Nephron progenitor cell (in vitro differentiated cells): ENCODE measurements at places on chromosomes 16 and 17.

- no peak for DNase-seq
Measured at GRCh38 chr17:8718001-8718563, 26.6 kb downstream of the CCDC42 start.

GRCh38 chr17:41478237-41478636 is 2.7 kb downstream of the KRT35 start:
- DNase-seq, result no peak

- DNase-seq, result no peak
Measured at GRCh38 chr17:42704837-42705494, 22.6 kb downstream of the CNTNAP1 start.

- DNase-seq, result peak; percentile 56
Measured at GRCh38 chr17:43723697-43724359, 34.8 kb downstream of the SOST start.

DNA sequence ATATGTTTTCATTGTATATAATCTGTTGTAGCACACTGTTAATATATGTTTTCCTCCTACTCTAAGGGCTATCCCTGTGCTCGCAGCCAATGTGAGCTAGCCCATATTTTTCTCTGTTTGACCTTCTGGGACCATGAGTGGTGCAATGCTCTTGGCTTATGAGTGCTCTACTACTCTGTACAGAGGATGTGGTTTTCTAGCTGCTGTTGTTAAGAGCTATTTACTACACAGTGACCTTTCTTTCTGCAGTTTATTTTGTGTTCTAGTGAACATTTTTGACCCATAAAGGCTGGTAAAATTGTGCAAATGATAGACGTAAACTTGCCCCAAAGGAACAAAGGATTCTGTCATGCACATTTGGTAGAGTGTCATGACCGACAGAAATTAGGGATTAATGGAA is 84.1 kb upstream of the CPHXL start:
- no peak for DNase-seq

DNA sequence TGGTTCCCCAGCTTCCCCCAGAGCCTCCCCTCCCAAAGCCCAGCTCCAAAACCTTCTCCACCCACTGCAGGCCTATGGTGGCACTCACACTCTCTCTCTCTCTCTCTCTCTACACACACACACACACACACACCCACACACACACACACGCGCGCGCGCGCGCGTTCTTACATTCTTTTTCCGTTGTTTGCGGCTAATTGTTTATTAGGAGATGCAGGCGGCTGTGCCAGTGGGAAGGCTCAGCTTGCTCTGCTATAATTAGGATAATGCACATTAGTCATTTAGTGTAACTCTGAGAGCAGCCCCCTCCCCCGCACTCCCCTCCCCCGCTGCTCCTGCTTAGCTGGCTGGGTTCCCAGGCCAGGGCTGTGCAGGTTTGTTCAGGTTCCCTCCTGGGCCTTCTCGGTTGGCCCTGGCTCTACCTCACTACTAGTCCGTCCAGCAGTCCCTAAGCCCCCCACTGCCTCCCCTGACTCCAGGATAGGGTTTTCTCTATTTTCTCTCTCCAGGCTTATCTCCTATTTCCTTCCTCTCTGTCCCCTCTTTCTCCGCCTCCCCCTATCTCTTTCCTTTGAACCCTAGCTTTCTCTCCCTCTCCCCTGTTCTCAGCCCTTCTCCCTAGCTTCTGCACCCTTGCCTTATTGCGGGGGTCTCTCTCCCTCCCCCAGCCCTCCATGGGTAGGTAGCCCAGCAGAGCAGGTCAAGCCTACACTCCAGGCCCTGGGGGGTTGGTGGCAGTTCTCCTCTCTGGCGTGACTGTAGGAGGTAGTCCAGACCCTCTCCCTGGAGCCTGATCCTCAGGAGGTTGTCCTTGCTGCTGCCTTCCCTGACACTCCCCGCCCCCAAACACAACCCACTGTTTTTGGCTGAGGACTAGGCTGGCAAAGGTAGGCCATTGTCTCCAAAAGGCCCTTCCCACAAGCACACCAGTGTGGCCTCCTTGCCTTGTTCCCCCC is 34.0 kb downstream of the TMEM132E start:
- peak; percentile 37 for DNase-seq

GRCh38 chr17:29016345-29017210 is 10.7 kb upstream of the SEZ6 start:
- no peak for DNase-seq

DNA sequence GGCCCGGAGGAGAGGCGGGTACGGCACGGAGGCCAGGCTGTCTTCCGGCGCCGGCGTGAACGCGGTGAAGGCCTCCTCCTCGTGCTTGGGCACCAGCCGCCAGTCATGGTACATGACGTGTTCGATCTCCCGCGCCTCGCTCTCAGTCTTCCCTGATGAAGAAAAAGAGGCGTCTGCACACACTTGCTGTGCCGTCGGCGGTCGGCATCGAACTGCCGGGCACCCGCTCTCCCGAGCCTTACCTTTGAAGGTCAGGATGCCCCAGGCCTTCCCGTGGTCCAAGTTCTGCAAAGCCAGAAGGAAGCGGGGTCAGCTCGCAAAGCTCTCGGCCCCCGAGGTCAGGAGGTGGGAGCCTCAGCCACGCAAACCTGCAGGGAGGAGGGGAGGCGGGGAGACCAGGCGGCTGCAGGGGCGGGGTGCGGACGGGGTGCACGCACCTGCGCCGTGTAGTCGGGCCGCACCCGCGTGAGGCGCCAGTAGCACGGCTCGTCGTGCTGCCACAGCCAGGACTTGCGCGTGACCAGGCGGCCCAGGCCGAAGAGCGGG is at the start of gene EME2:
EME2 (plus strand) TSS at position 449 of the 546 bp plus-strand sequence. CDS start 418 bp downstream, outside the sequence.
- peak; percentile 37 for DNase-seq

- DNase-seq, result no peak
Measured at GRCh38 chr17:37792787-37793186, 47.9 kb upstream of the HNF1B start.

GRCh38 chr17:60819447-60820130 is 141.9 kb downstream of the BCAS3 start:
- no peak for DNase-seq

- no peak for DNase-seq
Measured at GRCh38 chr17:66492561-66493005, 190.2 kb downstream of the PRKCA start.

GRCh38 chr16:30041841-30042240 is 10.8 kb upstream of the TLCD3B start:
- DNase-seq, result no peak

DNA sequence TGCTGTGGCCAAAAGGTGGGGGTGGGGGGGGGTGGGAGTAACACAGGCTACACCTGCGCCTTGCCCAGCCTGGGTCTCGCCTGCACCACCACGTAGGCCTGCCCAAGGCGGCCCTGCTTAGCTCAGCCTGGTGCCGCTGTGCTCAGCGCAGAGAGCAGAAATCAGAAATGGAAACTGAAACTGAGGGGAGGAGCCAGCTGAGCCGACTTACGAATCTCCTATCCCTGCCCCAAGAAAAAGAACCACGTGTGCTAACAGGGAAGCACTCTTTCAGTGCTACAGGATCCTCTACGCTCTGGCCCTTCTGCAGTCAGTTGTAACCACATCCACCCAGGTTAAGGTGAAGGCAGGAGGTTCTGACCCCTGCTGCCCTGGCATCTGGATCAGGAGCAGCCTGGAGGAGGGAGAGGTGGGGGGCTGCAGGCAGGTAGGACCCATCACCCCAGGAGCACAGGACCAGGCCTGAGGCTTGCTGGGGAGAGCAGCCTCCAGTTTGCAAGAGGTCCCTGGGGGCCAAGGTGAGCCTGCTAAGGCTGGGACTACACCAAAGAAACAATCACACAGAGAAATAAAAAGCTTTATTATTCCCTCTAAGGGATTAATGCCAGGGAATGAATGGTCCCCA is at the start of gene DHX58:
DHX58 (minus strand) TSS at position 163 of the 625 bp plus-strand sequence. CDS start 822 bp downstream, outside the sequence.
- DNase-seq, result no peak

- no peak for DNase-seq
Measured at GRCh38 chr17:62017496-62017895, 47.6 kb downstream of the MED13 start.

DNA sequence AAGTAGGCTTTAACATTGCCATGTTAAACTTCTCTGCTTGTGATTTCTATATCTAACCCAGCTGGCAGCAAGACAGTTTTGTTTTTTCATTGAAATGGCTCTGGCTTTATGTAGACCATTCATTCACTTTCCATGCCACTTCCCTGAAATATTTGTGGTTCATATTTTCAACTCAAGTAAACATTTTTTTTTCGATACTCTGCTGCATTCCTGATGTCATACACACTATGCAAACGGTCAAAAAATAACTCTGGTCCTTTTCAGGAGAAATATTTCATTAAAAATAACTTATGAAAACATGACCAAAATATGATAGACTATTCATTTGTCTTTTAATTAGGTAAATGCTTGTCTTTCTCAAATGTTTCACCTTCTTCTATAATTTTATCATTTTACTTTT is 116.3 kb downstream of the USP22 start:
- DNase-seq, result no peak

DNA sequence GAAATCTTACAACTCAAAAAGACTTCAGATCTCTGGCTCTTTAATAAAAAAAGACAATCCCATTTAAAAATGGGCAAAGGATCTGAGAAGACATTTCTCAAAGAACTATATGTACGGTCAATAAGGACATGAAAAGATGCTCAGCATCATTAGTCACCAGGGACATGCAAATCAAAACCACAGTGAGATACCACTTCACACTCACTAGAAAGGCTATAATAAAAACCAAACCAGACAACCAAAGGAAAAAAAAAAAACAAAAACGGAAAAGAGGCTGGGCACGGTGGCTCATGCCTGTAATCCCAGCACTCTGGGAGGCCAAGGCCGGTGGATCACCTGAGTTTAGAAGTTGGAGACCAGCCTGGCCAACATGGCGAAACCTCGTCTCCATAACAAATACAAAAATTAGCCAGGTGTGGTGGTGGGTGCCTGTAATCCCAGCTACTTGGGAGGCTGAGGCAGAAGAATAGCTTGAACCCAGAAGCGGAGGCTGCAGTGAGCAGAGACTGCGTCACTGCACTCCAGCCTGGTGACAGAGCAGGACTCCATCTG is 1.7 kb upstream of the NPIPB7 start:
- no peak for DNase-seq

GRCh38 chr17:70552982-70553334 is 383.6 kb downstream of the KCNJ2 start:
- DNase-seq, result no peak

GRCh38 chr17:4586043-4586442 is 1.7 kb downstream of the SMTNL2 start:
- no peak for DNase-seq

- DNase-seq, result no peak
Measured at GRCh38 chr16:24906199-24906808, 60.5 kb downstream of the SLC5A11 start.

- no peak for DNase-seq
Measured at GRCh38 chr16:3963203-3963602, 82.7 kb upstream of the CREBBP start.

DNA sequence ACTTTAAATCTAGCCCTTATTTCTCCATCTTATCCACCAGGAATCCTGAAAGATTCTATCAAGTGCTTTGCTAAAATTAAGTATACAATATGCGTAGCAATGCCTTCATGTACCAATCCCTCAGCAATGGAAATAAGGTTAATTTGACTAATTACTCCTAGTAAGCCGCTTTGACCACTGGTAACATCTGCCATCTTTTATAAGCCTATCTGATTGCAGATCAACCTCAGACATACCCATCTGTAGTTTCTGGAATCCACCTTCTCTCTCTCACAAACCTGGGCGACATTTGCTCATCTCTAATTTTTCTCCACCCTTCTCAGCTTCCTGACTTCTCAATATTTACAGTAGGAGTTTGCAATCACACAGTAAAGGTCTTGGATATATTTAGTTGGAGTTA is 138.8 kb upstream of the CRHR1 start:
- no peak for DNase-seq

DNA sequence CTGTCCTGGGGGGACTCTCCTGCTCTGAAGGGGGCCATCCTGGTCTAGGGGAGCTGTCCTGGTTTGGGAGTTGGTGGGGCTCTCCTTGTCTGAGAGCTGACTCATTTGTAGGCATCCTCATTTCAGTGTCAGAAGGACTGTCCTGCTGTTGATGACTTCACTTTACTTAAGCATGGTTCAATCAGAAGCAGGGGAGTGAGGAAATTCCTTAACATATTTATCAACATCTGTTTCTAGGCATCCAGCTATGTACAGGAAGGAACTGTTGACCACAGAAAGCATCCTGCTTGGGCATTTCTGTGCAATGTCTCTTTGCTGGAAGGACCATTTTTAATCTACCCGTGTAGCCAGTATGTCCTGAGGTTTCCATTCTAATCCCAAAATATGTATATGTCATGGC is 502.7 kb upstream of the HSBP1 start:
- no peak for DNase-seq

GRCh38 chr17:49757151-49757777 is 6.7 kb downstream of the FAM117A start:
- no peak for DNase-seq

GRCh38 chr16:27928542-27928941 is 135.0 kb downstream of the GSG1L start:
- DNase-seq, result no peak

DNA sequence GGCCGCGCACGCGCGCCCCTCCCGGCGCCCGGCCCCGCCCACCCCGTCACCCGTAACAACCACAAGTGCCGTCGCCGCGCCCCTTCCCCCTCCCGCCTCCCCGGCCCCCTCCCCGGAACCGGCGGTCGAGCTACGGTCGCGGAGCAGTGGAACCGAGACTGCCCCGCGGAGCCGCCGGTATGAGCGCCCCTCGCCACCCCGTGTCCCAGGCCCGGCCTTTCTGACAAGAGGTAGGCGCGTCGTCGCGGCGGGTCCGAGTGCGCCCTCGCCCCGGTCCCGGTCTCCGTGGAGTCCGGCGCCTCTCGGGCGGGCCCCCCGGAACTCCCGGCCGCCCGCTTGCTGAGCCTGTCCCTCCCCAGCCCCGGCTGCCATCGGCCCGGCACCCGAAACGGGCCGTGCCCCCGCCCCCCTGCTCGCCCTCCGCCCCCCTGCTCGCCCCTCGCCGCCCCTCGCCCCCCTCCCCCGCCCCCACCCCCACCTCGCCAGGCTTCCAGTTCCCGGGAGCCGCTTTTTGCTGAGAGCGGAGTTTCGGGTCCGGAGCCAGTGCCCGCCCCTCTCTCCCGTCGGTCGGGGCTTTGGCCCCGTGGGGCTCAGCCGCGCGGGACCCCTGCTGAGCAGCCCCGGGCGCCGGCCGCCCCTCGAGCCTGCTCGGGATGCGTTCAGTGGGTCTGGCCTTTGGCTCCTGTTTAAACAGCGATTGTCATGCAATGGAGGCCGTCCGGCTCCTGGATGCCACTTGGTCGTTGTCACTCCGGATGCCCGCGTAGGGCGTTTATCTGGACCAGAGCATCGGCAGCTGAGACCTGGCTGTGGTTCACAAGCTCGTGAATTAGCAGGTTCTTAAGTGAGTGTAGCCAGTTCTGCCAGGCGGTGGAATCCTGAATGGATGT is at the start of gene SEC14L1:
SEC14L1 (plus strand) TSS at position 92 of the 890 bp plus-strand sequence. CDS start 2,628 bp downstream, outside the sequence.
- DNase-seq, result peak; percentile 61

- no peak for DNase-seq
Measured at GRCh38 chr16:70157477-70158260, 15.9 kb upstream of the CLEC18C start.

DNA sequence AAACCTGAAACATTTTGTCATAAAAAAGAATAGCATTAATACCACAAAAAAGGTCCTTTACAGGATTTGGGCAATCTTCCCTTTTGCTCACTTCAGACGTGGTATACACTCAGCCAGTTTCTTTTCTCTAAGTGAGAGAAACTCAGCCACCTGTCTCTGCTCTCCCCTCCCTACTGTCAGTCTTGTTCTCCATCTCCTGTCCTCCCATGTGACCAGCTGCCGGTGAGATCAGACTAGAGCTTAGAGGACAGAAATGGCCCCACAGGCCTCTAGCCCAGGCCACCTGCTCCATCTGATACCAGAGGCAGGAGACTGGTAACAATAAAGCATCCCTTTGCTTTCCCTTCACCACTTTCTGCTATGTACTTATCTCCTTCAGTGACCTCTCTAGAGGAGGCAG is 34.9 kb downstream of the CMC2 start:
- no peak for DNase-seq

- DNase-seq, result no peak
Measured at GRCh38 chr16:71350821-71351557, 7.5 kb upstream of the CALB2 start.
